ENCODE measurements at places on chromosomes 5 and 9.

- DNase-seq = no peak
Observed at GRCh38 chr5:178467205-178467567, 123.0 kb downstream of the COL23A1 start.

DNA sequence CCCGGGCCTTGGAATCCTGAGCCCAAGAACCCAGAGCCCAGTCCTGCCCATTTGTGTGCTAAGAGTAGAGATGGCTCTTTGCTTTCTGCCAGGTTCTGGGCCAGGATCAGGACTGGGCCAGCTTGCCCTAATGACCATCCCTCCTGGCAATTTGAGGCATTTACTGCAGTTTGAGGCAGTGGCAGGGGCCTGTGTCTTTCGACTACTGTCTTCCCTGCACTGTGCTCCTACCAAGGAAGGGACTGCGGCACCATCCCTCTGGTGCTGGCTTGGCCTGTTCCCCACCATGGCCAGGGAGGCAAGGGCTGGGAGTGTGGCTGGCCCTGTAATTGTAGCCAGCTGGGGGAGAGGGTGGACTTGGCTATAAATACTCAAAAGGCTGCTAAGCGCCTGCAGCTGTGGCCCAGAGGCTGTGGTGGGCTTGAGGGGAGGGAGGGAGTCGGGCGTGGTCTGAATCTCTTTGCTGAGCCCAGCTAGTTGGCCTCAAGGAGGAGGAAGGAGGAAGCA is 4.6 kb downstream of the ENHO start:
- DNase-seq = no peak

DNA sequence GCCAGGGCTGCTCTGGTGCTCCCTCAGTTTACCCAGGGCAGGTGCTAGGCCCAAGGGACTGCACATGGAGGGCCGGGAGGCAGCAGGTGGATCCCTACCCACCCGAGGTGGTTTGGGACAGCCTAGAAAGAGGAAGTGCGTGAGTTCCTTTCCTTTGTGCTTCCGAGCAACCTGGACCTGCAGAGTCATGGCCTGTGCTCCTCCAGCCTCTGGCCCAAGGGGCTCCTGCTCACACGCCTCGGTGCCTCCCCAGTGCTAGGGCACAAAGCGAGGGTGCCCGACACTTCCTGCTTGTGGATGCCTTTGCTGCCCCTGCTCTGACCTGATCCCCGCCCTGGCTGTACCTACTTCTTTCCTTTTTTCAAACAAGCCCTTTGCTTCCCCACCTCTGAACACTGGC is 79.3 kb downstream of the RXRA start:
- no peak for DNase-seq

DNA sequence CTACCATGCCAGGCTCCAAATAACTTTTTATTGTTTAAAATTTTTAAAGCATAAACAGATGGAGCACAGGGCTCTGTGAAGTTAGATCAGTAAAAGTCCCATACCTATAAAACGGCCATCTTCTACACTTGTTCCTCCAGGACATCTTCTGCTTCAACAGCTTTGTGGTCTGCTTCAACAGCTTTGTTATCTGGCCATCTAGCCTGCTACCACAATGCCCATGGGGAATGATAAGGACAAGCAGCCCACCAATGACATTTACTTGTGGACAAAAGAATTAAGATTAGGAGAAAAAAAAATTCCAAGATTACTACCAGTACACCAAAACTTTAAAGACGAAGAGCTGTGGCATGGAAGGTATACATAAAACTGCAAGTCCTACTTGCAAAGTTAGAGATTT is 2.2 kb upstream of the VPS13A start:
- no peak for DNase-seq

DNA sequence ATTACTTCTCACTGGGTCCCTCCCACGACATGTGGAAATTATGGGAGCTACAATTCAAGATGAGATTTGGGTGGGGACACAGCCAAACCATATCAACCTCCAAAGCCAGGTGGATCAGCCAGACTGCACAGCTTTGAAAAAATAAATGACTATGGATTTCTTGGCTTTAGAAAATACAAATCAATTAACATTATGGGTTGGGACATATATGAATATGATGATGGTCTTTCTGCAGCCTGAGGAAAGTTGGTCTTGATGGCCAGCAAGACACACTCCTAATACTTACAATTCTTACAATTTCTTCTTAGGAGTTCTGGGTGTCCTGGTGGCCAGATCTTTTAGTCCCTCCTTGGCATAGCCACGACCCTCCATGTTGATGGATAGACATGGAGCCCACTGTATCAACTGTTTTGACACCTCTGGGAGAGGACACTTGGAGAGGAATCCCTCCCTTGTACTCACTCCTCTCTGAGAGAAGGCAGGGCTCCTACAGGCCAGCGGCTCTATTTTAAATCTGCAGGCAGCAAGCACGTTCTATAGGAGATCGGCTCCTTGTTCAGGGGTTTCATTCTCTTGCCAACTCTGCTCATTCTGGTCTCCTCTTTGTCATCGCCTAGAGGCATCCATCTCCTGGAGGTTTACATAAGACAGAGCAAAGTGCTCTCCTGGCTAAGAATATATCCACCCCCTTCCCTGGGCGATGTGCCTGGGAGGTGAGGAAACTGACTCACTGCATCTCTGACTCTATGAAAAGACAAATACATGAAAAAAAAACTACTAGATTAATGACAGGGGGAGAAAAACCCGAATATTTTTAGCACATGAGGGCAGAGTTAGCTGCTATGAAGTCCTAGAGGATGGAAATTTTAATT is 145.9 kb downstream of the CARTPT start:
- DNase-seq = no peak

GRCh38 chr9:95733741-95734666 is 141.5 kb upstream of the ERCC6L2 start:
- DNase-seq = no peak

GRCh38 chr5:66840511-66841013 is 244.4 kb downstream of the MAST4 start:
- no peak for DNase-seq

DNA sequence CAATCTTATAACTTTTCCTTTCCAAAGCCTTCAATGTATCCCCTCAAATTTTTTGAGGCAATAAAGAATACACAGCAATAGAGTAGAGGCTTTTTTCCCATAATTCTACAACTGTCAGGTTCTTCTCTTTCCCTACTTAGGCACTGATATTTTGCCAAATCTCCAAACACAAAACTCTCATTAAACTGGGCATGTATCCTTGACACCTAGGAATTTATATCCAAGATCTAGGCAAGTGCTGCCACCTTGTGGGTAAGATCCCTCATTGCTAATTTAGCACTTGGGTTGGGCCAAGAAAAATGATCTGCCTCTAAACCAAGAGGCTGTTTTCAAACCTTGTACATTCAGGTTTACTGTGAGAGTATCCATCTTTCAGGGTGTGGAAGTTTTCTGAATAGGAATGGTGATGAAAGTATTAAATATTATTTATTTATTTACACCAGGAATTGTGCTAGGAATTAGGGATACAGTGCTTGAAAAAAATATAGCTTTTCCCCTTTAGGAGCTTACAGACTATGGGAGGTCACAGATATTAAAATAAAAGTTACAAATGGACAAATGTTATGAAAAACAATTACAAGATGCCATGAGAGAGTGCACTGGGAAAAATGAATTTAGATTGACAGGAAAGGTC is 17.6 kb downstream of the TSTD2 start:
- peak; percentile 37 for DNase-seq

- DNase-seq = no peak
Observed at GRCh38 chr5:95244479-95244878, 40.4 kb downstream of the MCTP1 start.

GRCh38 chr5:132661231-132662003 is 3.4 kb downstream of the IL13 start:
- no peak for DNase-seq

DNA sequence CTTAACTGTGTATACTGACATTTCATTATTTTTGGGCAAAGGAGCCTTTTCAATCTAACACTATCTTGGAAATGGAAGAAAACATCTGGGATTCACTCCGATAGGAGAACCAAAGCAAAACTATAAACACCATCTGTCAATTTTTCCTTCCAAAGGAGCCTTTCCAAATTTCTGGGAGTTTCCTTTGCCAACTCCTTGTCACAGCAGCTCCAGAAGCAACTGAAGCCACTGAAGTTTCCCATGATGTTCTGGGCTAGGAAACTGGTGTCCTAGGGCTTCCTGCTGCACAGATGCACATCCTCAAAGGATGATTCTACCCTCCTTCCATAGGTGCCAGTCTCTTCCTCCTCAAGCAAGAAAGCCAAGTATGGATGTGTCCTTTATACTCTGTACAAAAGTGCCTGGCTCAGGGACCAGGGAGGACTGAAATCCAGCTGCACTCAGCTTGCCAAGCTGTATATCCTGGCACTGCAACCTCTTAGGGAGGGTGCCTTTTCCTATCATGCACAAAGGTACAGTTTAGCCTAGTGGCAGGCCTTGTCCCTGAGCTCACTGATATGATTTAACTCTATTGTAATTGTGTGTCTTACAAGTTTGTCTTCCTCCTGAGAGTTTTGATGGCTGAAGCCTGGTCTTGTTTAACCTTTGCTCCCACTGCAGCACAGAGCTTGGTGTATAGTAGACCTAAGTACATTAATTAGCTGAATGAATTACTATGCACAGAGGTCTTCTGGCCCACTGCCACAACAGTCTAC is 8.4 kb upstream of the UBAP1 start:
- DNase-seq = no peak

DNA sequence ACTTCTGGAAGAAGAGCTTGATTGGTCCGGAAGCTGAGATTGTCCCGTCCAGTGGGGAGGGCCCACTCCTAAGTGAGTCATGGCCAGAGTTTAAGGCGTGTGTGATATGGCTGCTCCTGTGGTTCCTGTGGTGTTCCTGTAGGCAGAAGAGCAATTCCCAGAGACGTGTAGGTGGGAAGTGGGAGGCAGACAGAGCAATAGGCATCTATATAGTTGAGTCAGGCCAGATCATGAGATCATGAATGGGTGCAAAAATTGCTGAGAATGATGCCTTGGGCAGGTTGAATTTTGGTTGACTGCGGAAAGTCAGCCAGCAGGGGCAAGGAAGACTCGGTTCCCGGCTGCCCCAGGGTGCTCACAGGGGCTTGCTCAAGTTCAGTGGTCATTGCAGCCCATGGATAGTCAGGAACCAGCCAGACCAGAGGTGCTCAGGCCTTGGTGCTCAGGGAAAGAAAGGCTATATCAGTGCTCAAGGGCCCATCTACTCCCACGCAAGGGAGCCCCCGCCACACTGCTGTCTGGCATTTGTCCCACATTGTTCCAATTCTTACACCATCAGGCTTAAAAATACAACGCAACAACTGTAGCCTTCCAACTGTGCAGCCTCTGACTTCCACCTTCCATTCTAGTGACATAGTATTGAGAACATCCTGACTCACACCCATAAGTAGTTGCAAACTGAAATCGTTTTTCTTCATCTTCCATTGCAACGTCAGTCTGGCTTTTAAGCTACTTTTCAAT is 21.0 kb upstream of the GSN start:
- no peak for DNase-seq

- no peak for DNase-seq
Observed at GRCh38 chr9:27209034-27209433, 87.9 kb downstream of the EQTN start.

DNA sequence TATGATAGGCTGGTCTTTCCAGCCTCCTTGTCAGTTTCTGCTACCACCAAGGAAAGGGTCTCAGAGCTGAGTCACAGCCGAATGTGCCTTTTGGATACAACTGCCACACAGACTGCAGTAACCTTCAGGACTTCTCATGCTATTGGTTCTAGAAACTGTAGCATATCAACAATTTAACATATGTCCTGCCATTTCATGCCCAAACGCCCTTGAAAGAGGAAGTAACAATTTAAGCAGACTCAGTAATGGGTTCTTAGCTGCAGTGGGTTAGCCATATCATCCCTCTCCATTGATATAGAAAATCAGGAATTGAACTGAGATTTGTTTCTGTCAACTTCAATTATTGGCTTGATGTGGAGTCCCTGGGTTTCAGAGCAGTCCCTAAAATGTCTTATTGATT is 4.1 kb upstream of the CLK4 start:
- DNase-seq = no peak

DNA sequence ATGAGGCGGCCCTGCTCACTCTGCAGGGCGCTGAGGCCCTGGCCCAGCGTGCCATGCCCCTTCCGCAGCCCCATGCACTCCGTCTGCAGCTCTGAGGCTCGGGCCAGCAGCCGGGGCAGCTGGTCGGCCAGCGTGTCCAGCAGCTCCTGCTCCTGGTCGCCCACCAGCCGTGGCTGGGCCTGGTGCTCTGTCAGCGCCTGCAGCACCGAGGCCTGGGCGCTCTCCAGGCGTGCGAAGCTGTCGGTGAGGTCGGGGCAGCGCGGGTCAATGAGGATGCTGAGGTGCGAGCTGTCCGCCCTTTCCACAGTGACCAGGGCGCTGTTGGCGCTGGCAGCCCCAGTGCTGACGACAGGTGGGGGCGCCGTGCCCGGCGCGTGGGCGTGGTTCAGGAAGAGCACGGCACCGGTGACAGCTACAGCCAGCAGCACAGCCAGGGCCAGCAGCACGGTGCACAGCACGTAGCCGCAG is 9.4 kb downstream of the FIBCD1 start:
- no peak for DNase-seq
